Activated CD4-positive, alpha-beta T cell treated with anti-CD3 and anti-CD28 coated beads, Interleukin-2, amount 50 U/mL, for 48 hours (primary cell): ENCODE measurements at places on chromosomes 1 and 21.
A peak's percentile ranks its signal among the peaks of the same experiment; 100 is the strongest.

- peak; percentile 37 for DNase-seq
Measured at GRCh38 chr1:204366759-204367158, 7.0 kb upstream of the PLEKHA6 start.

DNA sequence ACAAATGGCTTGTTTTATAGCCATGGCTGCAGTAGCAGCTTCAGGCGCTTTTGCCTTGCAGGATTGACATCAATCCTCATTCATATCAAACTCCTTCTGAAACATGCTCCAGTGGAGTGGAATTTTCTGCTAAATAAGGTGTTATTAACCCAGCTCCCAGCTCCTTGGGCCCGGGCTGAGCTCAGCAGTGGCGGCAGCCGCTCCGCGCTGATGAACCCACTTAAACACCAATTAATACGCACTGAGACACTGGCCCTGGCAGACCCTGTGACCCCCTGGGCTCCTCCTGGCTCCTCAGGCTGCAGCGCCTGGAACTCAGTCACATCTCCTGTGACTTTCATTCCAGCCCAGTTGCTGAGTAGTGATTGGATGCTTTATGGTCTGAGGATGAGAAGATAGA lies 137.4 kb upstream of the GRIK3 start:
- DNase-seq = no peak

GRCh38 chr1:230501849-230502248 lies 75.7 kb upstream of the PGBD5 start:
- no peak for DNase-seq

DNA sequence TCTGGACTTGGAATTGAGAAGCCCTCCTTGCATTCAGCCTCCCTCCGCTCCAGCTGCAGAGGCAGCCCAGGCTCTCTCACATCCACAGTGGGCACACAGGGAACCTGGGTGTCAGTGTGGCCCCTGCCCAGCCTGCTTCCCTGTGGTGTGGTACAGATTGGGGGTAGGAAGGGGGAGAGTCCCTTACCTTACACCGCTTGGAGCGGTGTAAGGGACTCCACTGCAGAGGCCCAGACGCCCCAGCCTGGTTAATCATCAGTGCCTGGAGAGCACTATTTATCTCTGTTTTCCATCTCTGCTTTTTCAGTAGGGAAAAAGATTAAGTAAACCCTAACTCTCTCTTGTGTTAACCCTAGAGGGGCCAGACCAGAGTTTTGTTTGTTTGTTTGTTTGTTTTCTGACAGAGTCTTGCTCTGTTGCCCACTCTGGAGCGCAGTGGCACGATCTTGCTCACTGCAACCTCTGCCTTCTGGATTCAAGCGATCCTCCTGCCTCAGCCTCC lies 803 bp upstream of the RHBG start:
- DNase-seq = no peak

DNA sequence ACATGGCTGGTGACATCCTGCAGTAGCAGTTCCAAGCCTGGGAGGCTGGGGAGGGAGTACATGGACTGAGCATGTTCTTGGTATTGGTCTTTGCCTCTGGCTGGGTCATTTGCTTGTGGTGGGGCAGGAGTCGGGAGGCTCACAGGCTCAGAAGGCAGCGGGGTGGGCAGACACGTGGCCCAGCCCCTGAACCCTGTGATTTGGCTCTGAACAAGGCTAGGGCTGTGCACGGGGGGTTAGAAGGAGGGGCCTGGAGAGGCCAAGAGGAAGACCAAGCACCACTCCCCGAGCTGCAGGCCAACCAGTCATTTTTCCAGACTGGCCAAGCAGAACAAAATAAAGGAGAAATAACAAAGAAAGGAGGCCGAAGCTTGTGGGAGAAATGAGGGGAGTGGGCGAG lies 9.7 kb upstream of the PRELP start:
- DNase-seq = no peak

DNA sequence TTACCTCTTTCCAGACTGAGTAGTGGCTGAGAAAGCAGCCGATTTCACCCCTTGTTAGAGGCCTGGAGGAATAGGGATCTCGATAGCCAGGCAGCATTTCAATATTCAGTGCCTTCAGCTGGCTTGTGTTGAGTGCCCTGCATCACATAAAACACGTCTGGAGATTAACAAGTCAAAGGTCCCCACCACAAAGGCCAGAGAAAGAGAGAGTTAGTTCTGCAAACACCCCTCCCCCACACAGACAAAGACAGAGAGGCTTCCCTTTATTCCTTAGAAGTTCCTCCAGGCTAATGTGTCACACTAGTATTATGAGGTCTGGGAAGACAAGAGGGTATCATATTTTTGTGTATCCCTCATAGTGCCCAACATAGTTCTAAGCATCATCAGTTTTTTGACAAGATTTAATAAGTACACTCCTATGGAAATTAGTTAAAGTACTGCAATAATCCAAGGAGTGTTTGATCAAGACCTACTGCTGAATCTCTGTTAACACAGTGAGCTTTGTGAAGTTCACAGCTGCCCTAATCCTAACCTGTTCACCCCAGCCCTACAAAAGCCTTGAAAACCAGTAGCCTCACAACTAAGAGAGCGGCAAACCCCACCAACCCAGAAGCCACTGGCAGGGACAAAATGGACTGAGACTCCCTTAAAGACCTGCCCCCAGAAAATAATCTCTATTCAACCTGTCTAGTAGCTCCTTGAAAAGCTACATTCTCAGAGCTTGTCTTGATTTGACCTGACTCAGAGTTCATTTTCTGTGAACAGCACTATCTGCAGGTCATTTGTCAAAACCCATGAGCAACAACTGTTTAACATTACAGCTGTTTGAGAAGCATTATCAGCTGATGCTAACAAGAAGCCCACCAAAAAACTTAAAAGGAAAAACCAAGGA lies 91.9 kb downstream of the COLGALT2 start:
- DNase-seq = no peak

DNA sequence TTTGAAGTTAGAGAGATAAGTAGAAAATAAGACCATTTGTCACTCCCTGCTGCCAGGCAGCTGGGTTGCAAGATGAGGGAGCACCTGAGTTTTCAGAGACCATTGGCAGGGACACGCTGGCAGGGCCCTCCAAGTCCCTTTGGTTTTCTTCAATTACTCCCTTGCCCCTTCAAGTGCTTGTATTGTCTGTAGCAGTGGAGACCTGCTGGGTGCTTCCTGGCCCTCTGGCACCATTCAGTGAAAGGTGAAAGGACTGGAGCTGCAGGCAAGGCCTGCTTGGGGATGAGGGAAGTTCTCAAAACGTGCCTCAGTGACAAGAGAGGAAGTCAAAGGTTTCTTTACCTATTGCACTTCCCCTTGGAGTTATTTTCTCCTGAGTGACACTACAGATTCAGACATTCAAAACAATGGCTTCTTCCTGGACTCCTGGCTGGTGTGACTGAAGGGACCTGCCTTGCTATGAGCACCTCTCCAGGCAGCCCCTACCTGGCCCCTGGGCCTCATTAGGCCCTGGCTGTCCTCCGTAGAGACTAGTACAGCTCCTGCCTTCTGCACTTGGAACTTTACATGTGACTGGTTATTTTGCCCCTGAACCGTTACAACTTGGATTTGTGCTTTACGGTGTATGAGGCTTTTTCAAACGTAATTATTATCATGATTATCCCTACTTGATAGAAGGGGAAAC lies 100.1 kb downstream of the C1orf21 start:
- no peak for DNase-seq

DNA sequence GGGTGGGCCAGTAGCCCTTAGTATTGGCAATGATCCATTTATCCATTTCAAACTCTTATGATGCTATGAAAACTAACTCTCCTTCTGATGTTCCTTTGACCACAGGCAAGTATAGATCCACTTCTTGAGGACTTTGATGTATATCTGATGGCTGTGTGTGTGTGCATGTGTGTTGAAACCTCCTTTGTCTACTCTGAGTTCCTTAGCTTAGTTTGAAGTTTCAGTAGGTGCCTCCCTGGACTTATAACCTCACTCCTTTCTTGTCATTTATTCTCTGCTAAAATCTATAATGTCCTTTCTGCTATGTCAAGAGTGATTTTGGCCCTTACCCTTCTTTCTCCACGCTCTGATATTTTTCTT lies 409.3 kb downstream of the PRDM2 start:
- DNase-seq = no peak

GRCh38 chr1:57835620-57836019 lies 411.8 kb upstream of the DAB1 start:
- no peak for DNase-seq

DNA sequence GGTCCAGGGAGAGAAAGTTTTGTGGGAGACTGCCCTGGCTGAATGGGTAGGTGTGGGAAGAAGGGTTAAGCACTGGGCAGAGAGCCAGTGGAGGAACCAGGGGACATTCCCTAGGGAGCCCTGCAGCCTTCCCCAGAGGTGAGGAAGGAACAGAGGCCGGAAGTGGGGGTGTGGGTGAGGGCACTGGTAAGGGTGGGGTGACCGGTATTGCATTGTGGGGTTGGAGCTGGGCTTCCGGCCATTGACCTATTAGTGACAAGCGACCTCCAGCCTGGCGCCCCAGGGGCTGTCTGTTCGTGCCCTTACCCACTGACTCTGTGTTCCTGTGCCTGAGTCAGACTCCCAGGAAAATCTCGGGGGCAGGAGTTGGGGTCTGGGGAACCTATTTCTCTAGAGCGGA lies 3.5 kb upstream of the TSPAN1 start:
- DNase-seq = no peak

GRCh38 chr1:201095581-201095980 lies 16.6 kb downstream of the CACNA1S start:
- DNase-seq = no peak

DNA sequence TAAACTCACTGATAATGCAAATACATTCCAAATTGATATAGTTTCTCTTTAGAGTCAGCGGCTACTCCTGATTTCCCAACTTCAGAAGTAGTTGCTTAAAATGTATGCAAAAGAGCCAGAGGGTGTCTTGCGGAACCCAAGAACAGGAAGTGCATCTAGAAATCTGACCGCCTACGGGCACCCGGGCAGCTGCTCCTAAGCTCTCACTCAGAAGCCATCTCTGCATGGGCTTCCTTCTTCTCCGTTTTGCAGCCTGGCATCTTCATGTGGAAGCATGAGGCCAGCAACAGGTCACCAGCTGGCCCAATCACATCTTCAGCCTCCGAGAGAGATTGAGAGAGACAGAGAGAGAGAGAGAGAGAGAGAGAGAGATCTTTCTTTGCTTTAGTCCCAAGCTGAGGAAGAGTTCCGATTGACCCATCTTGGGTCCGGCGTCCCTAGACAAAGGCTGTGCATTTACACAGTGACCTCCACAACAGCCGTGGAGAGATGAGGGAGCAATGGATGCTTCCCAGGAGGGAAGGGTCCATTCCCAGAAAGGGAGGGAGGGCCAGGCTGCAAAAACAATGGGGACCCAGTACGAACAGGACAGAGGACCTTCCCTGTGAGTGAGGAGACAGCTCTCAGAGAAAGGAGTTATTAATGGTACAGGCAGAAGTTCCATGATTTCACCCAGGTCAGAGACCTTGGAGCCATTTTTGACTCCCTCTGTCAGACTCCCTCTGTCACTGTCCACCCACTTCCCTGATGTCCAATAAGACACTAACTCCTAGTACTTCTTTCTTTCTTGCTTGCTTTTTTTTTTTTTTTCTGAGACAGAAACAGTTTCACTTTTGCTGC lies 28.2 kb upstream of the SLC30A1 start:
- DNase-seq = peak; percentile 11
